Central memory CD4-positive, alpha-beta T cell (primary cell): ENCODE measurements at places on chromosomes 6 and 20.

DNA sequence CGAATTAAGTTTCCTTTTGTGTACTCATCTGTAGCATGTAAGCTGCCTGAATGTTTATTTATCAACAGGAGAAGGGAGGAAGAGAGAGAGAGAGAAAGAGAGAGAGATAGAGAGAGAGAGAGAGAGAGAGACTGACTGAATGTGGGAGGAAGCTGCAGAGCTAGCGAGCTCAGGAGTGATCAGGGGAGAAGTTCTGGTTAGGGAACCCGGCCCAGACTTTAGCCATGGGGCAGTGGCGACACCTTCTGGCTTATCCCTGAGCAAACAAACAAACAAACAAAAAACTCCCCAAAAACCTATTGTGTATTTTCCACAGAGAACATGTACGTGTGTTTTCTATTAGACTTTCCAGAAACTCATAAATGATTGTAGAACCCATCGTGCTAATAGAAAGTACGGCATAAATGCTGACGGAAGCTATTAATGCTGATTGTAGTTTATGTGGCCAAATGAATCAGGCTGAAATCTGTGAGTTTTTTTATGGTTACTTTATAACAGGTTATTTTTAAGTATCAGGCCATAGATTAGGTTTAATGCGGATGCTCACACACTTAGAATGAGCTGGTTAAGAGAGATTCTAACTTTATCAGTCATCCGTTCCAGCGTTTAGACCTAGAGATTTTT is 92.8 kb downstream of the CLIC5 start:
- DNase-seq = peak; percentile 22

GRCh38 chr6:73134588-73134987 is 90.7 kb downstream of the KHDC1L start:
- DNase-seq = no peak

DNA sequence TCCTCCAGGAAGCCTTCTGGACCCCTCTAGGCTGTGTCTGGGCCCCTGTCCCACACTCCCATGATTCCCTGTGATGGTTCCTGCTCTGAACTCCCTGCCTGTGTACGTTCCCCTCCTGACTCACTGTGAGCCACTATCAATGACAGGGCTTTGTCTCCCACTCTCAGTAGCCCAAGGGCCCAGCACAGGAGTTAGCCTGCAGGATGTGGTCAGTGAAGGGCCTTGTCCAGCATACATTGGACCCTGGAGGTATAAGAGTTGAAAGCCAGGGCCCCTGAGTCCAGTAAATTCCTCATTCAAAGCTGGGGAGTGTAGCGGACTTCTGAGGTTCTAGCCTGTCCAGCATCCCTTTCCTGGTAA is 19.0 kb downstream of the ZBP1 start:
- DNase-seq = no peak

DNA sequence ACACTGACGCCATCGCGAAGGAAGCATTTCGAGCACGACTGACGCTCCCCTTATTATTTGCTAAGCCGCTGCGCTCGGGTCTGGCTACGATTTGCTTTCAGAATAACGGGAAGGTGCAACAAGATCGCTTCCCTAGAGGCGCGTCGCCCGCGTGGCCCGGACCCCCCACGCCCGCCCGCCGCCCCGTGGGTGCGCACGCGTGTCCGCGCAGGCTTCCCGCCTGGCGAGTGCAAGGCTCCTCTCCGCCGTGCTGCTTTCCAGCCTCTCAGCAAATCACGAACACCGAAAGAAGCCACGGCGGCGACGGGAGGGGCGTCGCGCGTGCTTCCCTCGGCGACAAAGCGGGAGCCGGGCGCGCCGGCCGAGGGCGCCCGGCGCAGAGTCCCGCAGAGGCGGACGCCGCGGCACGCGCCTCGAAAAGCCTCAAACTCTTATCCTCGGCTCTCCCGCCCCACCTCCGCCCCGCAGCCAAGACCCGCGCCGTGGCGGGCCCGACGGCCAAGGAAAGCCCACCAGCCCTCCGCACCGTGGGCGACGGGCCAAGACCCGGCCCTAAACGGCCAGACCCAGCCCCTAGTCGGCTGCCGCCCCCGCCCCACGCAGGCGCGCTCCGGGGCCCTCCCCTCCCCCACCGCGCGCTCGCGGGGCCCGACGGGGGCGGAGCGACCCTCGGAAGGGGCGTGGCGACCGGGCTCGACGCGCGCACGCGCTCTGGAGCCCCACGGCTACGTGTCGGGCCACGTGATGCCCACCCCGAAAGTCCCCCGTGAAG is 987 bp upstream of the QKI start:
- peak; percentile 96 for DNase-seq

DNA sequence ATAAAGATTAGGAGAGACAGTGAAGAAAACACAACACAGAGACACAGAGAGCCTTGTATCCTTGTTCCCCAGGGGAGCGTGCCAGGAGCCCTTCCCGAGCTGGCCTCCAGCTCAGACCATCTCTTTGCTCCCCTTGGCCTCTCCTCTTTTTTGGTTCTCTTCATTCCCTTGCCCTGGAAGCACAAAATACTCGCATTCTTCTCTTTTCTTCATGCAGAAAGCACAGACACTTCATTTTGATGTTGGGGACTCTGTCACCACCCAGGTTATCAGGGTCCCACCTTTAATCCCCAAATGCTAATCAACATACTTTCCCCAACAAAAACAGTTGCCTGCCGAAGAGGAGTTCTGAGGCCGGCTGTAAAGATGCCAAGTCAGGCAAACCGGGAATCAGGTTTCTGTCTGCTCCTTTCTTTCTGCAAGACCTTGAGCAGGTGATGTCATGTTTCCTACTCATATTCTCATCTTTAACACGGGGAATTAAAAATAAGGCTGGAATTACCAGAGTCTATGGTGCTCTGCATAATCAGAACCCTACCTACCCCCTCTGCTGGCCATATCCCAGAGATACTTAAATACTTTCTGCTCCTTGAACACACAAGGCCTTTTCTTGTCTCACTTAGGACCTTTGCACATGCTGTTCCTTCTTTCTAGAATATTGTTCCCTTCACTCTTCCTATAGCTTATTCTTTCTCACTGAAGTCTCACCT is 21.7 kb downstream of the TGM6 start:
- DNase-seq = no peak

DNA sequence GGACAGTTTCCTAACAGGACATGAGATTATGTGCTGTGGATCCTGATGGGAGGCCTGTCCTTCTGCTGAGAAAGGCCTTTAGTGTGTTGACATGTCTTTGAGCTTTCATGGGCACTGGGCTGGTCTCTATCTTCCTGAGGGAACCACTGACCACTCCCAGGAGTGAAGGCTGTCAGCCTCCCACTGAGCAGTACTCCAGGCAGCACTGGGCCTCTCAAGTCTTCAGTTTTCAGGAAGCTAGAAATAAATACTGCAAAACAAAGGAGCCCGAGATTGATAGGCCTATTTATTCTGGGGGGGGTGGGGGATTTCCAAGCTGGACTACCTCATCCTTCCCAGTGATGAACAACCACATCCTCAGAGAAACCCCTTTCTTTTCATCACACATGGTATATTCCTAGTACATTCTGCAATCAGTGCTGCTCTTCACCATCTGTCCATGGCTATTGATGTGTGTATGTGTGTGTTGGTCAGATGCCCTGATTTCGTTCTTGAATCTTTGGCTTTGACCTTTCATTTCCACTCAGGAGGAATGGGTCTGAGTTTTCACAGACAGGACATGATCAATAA is 180.9 kb upstream of the SPTLC3 start:
- DNase-seq = no peak

DNA sequence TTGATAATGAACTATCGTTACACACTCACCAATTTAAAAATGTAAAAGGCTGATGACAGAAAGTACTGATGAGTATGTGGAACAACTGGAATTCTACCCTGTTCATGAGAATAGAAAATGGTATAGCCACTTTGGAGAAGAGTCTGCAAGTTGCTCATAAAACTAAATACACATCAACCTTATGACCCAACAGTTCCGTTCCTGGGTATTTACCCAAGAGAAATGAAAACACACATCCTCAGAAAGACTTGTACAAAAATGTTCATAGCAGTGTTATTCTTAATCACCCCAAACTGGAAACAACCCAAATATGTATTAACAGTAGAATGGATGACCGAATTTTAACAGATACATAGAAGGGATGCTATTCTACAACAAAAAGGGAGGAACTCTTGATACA is 145.7 kb upstream of the LRFN2 start:
- DNase-seq = no peak

- DNase-seq = peak; percentile 78
Measured at GRCh38 chr6:129490521-129491255, 219.3 kb downstream of the ARHGAP18 start.

DNA sequence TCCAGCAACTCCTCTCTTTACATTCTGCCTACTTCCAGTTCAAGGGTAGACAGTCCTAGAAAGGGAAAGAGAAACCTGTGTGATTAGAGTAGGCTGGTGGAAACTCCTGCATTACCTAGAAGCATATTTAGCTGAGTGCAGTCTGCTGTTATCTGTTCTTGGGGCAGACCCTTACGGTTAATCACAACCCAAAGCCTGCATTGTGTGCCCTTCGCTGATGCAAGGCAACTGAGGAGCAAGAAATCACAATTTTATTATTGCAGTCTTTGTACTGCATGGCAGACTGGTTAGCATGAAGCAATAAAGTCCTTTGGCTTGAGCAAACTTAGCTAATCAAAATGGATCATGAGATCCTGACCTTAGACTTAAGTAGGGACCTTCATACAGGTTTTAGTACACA is 1.5 kb upstream of the GOPC start:
- no peak for DNase-seq

GRCh38 chr6:422433-423054 is 31.0 kb downstream of the IRF4 start:
- DNase-seq = no peak

DNA sequence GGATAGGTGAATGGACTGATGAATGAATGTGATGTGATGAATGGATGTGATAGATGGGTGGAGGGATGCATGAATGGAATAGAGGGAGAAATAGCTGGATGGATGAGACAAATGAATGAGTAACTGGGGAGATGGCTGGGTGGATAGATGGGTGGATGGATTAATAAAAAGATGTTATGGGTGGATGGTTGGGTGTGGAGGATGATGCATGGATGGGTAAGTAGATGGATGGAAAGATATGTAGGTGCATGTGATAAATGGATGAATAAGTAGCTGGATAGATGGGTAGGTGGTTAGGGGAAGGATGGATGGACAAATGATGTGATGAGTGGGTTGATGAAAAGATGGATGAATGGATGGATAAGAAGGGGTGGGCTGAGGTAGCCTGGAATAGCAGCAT is 4.7 kb downstream of the HNF4A start:
- DNase-seq = no peak

- no peak for DNase-seq
Measured at GRCh38 chr6:167526465-167527368, 201.8 kb downstream of the TTLL2 start.

DNA sequence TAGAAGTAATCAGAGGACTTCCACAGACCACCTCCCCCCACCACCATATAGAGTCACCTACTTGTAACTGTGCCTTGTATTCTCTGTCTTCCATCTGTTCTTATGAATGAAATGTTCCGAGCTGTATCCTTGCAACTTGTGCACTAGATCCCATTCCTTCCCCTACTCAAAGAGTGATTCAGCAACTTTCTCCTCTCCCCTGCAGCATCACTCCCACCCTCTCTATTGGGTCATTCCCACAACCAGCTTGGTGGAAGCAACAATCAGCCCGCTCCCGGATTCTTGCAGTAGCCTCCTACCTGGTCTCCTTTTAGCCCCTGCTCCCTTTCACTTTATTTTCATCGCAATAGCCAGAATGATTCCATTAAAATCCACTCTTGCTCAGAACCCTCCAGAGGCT is 34.9 kb upstream of the REV3L start:
- no peak for DNase-seq

DNA sequence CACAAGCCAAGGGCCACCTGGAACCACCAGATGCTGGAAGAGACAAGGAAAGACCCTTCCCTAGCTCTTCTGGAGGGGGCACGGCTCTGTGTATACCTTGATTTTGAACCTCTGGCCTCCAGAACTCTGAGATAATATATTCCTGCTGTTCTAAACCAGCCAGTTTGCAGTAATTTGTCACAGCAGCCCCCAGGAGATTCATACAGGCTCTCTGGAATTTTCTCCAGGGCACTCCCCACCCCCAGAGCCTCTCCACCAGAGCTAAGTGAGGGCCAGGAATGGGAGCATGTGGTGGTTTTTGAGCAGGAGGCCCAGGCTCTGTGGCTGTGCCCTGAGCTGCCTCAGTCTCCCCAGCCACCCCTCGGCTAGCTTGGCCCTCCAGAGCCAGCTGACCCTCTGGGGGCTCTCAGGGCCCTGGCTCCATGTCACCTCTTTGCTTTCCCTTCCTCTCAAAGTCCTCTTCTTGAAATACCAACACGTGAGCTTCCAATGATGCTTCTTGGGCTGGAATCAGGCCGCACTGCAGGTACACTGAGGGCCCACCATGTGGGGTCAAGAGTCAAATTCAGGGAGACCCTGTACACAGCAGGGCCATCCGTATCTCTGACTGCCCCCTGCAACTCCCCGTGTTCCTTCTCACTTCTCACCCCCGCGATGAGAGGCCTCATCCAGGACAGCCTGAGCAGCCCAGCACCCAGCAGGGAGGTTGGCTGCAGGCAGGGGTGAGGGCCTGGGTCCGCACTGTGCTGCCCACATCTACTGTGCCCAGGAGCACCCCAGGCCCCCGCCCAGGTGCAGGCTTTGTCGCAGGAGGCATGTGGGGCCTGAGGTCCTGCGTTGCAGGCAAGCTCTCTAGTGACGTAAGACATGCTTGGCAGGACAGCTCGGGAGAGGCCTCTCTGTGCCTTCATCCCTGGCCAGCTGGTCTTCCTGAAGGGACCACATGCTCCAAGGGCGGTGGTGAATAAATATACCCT is 155.5 kb downstream of the ANKRD60 start:
- DNase-seq = no peak

DNA sequence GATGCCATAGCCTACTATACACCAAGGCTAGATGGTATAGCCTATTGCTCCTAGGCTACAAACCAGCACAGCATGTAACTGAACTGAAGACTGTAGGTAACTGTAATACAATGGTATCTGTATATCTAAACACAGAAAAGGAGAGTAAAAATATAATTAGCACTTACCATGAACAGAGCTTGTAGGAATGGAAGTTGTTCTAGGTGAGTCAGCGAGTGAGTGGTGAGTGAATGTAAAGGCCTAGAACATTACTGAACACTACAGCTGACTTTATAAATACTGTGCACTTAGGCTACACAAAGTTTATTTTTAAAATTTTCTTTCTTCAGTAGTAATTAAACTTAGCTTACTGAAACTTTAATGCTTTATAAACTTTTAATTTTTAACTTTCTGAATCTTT is 129.5 kb downstream of the BTBD9 start:
- DNase-seq = no peak

- no peak for DNase-seq
Measured at GRCh38 chr20:57676589-57677583, 32.9 kb downstream of the PMEPA1 start.

DNA sequence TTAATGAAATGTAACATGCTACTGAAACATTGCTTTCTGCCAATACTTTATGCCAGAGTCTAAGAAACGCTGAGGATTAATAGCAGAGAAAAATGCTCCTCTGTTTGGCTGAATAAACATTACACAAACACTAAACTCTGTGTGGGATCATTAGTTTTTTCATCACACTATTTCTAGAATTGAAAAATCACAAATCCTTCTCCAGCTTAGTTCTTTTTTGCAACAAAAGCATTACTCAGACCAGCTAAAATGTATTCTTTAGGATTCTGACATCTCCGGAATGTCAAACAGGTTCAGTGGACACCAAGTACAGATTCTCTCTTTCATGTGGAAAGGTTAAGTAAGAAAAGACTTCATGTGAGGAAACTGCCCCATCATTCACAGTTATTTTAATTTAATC is 226.9 kb downstream of the SIM1 start:
- no peak for DNase-seq
